Dermis microvascular lymphatic vessel endothelial cell (primary cell): ENCODE measurements at places on chromosomes 4 and X. TPM values are rescaled to one million over a fixed set of nuclear protein-coding genes. Genes with fewer than 3 reads are reported as not detected.

Gene ART3
- not detected in 2 replicates for total RNA-seq

Gene FAM120C
- total RNA-seq = 2.4 and 4.6 TPM in 2 replicates

Gene TMEM31
- 0.13 TPM in 1 of 2 replicates, not detected in the other for total RNA-seq

Gene AWAT2
- 0.38 and 0.51 TPM in 2 replicates for total RNA-seq

Gene GABRE
- 12.1 and 36.3 TPM in 2 replicates for total RNA-seq

Gene ESX1
- total RNA-seq = under 0.01 and 0.13 TPM in 2 replicates

Gene CLDN34
- total RNA-seq = 0.13 TPM in 1 of 2 replicates, not detected in the other

Gene KCND1
- total RNA-seq = 0.13 and 0.25 TPM in 2 replicates

Gene BTK
- total RNA-seq = under 0.01 TPM in 1 of 2 replicates, not detected in the other

Gene IL2
- total RNA-seq = not detected in 2 replicates

Gene ATP2B3
- not detected in 2 replicates for total RNA-seq

Gene MRPL1
- 11.4 and 23.1 TPM in 2 replicates for total RNA-seq

Gene MAGEA3
- not detected in 2 replicates for total RNA-seq

Gene RHOXF2
- total RNA-seq = not detected in 2 replicates
